Pulmonary artery endothelial cell (primary cell): ENCODE measurements at places on chromosomes 2 and 18.

DNA sequence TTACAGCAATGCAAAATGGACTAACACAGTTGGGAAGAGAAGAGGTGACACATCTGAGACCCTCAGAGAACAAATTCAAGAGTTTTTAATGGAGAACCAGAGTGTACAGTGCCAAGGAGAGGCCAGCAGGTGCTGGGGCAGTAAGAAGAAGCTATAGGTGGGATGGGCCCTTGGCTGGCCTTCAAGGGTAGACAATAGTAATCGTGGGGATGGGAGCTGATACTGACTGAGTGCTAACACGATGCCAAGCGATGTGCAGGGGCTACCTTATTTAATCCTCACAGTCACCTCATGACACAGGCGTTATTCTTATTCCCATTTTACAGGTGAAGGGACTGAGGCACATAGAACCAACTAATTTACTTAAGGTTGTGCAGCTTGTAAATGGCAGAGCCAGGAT lies 131.9 kb upstream of the ID2 start:
- DNase-seq: no peak

- DNase-seq: no peak
Measured at GRCh38 chr2:103804013-103804412, 1042.2 kb downstream of the TMEM182 start.

DNA sequence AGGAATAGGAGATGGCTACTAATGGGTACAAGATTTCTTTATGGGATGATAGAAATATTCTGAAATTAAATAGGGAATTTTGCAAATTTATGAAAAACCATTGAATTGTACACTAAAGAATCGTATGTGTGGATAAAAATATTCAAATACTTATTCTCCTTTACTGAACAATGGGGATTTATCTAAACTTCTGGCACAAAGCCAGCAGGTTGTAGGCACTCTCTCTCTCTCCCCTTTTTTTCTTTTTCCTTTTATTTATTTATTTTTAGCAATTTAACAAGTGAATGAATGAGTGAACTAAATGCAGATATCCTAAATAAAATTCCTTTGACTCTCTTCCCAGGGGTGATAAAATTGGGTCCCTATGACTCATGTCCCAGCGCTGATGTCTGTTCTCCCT lies 21.9 kb upstream of the SCYGR2 start:
- DNase-seq: no peak

DNA sequence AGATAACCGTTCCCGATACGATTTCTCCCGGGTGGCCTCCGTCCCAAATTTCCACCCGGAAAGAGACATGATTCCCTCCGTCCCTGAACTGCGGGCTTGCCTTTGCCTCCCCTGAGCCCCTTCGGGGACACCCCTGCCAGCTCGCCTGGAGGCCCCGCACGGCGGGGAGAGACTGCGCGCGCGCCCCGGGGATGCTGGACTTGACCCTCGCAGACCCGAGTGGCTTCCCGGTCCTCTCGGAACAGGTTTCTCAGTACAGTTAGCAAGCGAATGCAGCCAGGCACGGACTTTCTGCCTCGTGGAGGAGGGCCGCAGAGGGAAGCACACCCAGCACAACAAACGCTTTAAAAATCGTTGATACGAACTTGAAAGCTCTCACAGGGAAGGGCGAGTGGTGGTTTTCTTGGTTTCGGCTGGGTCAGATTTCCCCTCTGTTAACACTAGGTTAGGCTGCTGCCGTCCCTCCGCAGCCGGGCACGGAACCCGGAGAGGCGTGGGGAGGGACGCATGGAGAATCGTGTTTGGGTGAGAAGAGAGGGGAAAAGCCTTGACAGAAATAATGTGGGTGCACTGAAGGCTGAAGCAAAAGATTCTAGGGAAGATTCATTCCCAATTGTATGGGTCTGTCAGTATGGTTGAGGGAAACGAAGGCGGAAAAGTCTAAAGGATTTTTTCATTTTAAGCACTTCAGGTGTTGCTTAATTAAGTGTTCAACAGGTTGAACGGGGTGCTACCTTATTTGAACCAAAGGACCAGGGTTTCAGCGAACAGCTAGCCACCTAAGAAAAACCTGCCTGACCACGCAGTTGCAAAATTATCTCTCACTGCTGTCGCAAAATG lies 916 bp downstream of the TNFRSF11A start:
- DNase-seq: no peak
